ENCODE measurements at places on chromosomes 7 and 10.

DNA sequence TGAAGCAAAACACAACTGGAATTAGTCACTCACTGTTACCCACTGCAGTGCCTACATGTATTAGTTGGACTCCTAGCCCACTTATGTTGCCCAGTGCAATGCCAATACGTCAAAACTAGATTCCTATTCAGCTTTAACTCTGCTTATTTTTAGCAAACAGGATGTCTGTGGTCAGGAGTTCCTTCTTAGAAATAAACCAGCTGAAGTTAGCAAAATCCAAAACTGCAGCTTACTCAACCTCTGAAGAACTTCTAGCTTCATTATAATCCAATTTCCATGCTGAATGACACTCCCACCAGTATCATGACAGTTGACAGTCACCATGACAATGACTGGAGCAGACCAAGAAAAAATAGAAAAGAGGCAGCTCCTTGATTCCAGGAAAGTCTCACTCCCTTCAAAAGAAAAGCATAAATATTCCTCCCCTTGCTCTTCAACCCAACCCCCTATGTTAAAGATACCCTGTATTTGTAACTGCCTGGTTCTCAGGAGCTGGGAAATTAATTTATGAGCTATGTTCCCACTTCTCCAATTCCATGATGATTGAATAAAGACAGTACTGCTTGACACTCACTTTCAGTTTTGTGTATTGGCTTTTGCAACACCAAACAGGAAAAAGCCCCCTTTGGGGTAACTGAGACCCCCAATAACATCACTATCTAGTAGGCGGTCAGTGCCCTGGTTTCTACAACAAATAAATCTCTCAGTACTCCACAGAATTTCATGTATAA lies 327.4 kb downstream of the SORCS1 start:
- no peak for DNase-seq

- no peak for DNase-seq
Measured at GRCh38 chr7:82204694-82205093, 238.9 kb downstream of the CACNA2D1 start.

DNA sequence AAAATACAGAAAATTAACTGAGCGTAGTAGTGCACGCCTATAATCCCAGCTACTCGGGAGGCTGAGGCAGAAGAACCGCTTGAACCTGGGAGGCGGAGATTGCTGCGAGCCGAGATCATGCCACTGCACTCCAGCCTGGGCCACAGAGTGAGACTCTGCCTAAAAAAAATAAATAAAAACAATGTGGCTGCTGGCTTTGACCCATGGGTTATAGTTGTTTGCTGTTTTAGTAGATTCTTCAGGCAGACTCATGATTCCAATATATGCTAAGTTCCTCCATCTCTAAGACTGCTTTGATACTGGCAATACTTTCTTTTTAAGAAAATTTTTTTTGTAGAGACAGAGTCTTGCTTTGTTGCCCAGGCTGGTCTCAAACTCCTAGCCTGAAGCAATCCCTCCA lies 8.4 kb downstream of the OLAH start:
- no peak for DNase-seq

DNA sequence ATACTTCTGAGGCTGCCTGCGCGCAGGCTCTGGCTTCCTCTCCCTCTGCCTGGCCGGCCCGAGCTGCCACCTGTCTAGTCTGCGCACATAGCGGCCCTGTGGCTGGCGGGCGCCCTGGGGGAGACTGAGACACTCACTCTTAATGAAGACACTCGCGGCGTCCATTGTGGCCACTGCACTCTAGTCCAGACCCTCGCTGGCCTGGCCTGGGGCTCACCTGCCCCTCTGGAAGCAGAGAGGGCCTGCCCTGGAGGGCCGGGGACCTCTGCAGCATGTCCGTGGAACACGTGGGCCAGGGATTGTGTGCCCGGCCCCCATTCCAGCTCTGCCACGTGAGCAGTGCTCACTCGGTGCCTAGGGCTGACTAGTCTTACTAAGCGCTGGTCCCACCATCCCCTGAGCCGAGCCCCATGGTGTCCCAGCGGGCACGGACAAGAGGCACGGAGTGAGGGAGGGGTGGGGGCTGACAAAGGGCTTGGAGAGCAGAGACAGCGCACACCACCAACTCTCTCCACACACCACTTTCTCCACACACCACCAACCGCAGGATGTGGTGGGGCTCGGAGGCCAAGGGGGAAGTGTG lies 149.3 kb downstream of the ELFN1 start:
- DNase-seq = no peak

DNA sequence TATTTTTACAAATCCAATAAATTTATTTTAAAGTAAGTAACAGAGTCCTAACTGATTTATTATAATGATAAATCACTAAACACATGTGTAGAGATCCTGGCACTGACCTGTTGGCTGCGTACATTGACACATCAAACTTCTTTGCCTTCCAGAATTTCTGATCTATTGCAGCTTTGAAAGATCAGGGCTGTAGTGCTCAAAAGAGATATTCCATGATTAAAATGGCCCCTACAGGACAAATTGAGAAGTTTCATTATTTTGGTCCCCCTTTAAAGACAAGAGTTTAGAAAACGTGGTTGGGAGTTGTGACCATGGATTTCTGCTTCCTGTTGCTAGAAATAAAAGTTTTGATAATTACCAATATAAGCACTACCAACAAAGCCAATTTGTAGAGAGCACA lies 87.7 kb upstream of the PDK4 start:
- DNase-seq = no peak

DNA sequence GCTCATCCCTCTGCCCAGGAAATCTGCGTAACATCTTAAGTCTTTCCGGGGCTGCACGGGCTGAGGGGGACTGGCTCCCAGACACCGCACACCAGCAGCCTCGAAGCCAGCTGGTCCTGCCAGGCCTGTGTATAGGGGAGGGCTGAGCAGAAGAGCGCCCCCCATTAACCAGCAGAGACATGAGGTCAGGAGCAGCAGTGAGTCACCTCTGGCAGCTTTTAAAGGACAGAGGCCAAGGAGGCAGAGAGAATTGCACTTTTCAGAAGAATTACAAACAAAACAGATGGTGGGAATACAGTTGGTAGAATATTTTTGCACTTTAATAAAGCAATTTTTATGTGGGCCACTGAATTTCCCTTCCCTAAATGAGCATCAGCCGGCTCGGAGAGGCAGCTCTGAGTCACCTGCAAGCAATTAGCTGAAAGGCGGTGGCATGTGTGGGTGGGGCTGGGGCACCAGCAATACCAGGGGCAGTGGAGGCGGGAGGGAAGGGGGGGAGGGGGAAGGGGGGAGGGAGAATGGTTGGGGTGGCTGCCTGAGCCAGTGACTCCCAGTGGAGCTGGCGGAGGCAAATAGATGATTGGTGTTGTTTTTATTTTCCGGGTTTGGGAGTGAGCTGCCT lies 39.1 kb downstream of the GOLGA7B start:
- no peak for DNase-seq

DNA sequence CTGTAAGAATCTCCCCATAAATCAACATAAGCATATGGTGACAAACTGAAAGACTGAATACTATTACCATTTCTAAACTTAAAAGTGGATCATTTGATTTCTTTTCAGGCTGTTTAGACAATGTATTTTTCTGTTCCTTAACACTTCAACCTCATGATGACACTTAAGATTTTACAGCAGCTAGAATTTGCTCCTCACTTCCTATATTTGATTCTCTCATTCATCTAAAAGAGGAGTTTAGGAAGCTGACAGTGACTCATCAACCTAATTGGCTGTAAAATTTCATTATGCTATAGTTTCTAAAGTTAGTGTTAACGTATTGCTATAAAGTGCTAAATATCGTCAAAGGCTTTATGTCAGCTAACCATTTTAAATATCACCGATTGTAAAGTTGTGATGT lies 478.7 kb downstream of the GRM8 start:
- no peak for DNase-seq

- DNase-seq = no peak
Measured at GRCh38 chr10:24483701-24484100, 240.0 kb downstream of the ARHGAP21 start.

- no peak for DNase-seq
Measured at GRCh38 chr10:123443924-123444323, 222.2 kb upstream of the GPR26 start.

DNA sequence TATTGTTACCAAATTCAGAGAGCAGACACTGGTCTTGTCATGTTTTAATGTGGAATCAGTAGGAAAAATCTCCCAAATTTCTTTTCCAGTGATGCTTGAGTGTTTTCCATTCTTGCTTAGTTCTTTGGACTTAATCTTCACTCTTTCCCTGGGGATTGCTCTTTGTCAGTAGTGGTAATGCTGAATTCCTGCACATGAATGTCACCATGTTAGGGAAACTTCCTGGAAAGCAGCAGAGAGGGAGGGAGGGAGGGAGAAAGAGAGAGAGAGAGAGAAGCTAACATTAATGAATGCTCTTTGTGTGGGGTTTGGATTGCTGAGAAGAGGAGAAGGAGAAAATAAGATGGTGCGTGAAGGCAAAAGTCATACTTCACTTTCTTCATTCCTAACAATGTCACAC lies 295.3 kb upstream of the COBL start:
- no peak for DNase-seq

DNA sequence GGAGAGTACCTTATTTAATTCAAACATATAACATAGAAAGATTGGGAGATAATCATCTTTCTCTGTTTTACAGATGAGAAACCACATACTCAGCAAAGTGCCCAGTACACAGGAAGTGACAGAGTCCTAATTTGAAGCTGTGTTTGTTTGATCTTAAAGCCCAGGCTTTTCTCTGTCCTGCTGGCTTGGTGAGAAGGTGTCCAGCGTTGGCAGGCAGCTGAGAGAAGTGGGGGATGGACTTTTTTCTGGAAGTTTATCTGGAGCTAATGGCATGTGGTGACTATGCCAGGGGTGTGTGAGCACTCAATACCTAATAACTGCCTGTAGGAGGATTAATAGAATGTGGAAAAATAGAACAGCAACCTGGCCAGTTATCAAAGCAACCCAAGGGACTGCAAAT lies 60.8 kb downstream of the NPSR1 start:
- no peak for DNase-seq

DNA sequence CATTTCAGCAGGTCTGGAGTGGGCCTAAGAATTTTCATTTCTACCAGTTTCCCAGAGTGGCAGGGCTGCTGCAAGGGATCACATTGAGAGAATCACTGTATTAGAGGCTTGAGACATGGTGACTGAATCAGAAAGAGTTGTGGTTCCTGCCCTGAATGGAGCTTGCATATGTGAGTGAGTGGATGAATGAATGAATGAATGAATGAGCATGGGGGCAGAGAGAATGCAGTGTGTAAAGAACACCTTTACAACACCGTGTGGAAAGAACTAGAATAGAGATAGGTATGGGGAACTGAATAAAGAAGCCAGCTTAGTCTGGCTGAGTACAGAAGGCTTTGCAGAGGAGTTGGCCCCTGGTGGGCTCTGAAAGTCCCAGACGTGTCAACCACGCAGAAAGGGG lies 142.8 kb upstream of the AGK start:
- no peak for DNase-seq

GRCh38 chr7:157129200-157129599 lies 9.5 kb upstream of the UBE3C start:
- DNase-seq = no peak

GRCh38 chr10:44322137-44322536 lies 62.8 kb downstream of the CXCL12 start:
- DNase-seq = no peak

DNA sequence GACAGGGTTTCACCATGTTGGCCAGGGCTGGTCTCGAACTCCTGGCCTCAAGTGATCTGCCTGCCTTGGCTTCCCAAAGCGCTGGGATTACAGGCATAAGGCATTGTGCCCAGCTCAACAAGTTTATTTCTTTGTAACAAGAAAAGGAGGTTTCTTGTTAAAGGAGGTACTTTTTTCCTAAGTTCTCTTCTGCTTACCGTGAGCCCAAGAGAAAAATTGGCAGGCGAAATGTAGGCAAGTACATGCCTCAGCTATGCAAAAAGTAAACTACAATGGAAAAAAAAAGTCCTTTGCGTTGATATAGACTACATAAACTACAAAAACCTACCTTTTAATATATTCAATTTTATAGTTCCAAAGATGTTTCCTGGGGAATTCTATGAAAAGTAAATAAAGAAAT lies 122.6 kb downstream of the DKK1 start:
- DNase-seq = no peak

DNA sequence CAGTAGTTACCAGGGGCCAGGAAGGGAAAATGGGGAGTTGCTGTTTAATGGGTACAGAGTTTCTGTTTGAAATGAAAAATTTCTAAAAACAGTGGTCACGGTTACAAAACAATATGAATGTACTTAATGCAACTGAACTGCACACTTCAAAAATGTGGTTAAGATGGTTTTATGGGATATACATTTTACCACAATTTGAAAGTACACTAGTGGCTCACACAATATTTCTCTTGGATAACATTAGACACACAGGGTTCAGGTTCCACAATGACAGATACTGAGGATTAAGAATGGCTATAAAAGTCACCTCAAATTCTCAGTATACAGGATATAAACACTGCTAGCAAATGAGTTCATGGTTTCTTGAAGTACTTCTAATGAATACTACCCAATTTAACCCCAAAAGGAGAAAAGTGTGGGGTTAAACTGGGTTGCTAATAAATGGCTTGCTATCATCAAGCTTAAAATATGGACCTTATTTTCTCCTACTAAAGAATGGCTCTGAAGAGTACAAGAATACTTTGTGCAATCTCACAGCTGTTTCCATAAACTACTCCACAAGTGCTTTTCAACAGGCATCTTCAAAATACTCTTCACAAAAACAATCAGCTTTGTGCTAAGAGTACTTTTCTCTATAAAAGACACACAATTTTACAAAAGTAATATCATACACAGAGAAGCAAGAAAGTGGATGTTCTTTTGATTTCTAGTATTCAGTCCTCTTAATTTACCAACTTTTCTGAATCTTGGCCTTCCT lies 92.9 kb downstream of the SRPK2 start:
- no peak for DNase-seq

DNA sequence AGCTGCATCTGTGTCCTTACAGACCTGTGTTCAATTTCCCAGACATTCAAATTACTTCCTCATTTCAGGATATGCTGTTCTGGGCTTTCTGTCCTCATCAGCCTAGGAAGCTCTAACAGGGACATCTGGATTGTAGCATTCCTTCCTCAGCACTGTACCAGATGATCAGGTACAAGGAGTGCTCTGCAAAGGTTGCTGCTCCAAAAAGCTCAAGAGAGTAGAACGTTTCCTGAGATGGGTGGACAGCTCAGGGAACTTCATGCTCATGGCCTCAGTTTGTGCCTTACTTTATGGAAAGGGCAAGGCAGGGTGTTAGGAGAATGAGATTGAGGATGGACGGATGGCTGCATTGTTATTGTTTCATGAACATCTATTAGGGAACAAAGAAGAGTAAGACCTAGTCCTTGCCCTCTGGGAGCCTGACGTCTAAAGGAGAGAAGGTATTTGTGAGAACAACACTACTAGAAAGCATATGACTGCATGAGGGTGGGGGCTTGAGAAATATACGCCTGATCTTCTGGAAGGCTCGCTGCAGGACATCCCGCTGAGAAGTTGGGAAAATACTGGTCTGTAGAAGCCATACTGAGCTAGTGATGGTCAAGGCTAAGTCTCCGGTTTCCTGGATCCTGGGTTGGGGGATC lies 10.5 kb upstream of the ZNF212 start:
- no peak for DNase-seq

GRCh38 chr10:126380352-126381076 lies 7.8 kb downstream of the ADAM12 start:
- no peak for DNase-seq

GRCh38 chr7:115689941-115690340 lies 340.6 kb downstream of the TFEC start:
- no peak for DNase-seq

Measured in stimulated activated CD8-positive, alpha-beta memory T cell treated with anti-CD3 and anti-CD28 coated beads, Interleukin-7, amount 100 ng/mL, for 1 hour (primary cell).